SHP77 (cell line): ENCODE measurements at places on chromosomes 3 and 15.

DNA sequence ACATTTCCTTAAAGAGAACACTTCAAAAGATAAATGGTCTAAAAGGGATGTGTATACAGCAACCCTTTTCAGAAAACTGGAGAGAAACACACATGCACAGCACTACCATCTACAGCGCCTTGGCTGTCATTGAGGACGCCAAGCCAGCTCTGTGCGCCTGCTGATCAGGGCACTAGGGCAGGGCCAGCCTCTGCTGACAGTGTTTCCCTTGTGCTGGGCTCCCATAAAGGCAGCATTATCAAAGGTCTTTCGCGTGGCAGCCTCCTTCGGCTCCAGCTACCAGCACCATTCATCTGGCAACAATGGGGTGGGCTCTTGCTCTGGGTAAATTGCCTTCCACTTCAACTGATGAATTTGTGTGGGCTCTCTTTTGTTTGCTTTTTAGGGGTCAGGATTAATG lies 53.4 kb downstream of the LDHAL6B start:
- DNase-seq: no peak

GRCh38 chr15:52427804-52428203 lies 100.9 kb downstream of the MYO5A start:
- DNase-seq: no peak

DNA sequence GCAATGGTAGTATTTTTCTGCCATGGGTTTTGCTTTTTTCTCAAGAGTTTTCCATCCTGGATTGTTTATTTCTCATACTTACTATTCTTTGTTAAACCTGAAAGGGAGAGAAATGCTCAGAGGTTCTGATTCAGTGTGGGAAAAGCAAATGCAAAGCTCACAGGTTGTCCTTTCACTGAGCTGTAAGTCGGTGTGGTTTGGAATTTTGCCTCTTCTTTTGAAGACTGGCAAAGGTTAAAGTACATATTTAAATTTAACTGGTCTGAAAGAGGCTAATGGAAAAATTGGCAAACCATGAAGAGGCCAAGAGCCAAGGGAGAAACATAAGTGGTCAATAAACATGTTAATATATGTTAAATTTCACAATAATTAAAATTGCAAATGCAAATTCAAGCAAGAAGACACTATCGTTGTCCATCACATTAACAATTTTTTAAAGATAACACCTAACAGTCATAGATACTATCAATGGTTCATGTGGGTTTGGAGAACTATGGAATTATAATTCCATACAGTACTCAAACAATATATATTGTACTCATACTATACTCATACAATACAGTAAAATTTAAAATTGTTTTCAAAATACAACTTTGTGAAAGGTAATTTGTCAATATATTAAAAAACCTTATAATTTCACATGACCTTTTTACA lies 246.8 kb upstream of the STT3B start:
- no peak for DNase-seq

DNA sequence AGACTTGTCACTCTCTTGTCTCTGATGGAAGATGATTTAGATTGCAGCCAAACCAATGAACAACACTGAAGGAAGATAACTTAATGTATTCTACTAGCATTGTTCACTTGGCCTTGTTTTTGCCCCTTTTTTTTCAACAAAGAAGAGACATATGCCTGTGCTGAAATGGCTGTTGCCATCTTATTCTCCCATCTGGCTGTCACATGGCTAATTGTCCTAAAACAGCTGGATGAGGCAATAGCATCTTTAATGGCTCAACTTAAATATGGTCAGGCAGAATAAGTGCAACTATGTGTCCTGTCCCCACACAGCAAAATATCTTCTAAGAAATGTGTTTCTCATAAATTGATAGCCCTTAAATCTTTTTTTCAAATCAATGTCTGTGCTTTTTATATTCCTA lies 576.9 kb downstream of the TUSC7 start:
- DNase-seq: no peak

DNA sequence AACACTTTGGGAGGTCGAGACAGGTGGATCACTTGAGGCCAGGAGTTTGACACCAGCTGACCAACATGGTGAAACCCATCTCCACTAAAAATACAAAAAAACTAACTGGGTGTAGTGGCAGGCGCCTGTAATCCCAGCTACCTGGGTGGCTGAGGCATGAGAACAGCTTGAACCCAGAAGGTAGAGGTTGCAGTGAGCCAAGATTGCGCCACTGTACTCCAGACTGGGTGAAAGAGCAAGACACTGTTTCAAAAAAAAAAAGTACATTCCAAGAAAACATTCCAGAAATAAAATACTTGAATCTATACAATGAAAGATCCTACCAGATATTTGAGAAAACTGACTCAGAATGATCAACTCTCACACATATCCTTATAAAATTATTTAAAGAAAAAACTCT lies 30.4 kb downstream of the TFDP2 start:
- no peak for DNase-seq
